ENCODE measurements at places on chromosomes 5 and 9.

DNA sequence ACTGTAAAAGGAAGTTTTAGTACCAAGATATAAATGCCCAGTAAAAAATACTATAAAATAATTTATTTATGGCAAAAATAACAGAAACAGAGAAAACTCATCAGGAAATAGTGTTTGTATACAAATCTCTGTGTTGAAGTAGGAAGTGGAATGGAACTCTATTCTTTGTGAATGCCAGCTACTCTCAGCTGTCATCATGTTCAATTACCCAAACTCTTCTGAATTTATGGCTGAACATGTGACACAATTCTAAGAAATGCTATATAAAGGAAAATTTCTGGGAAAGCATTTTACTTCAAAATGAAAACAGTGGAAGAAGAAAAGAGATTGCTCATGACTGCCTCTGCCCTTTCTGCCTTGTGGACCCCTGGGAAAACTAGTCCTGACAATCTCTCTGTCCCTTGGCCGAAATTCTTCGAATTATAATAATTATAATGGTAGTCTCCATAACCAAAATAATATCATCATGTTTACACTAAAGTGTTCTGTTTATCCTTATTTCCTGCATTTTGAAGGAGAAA lies 522.3 kb upstream of the ST8SIA4 start:
- DNase-seq: no peak

- peak; percentile 69 for DNase-seq
These were observed 151.2 kb downstream of the TTC39B start for GRCh38 chr9:15155826-15156225.

DNA sequence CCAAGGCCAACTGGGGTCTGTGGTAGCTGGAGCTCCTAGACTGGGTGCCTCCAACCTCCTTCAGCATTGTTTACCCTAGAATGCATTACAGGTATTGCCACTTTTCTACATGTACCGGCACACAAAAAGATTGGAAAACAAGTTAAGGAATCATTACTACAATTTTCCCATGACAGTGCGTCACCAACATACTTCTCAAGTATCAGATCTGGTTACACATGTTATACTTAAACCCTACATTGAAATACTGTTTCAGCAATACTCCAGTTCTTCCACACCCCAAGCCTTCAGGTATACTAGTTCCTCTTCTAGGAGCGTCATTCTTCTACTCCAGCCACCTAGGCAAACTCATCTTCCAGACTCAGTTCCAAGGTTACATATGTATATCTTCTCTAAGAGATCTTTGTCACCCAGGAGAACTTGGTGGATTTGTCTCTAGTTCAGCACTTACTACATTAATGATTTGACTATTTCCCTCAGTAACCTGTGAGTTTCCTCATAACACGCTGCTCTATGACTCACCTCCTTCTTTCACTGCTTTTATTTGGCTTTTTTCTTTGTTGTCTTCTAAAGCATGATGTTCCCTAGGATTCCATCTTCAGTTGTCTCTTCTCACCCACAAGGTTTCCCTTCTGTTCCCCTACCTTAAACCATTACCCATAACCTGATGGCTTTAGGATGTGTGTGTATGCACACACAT lies 217.0 kb downstream of the AP3B1 start:
- DNase-seq: no peak

GRCh38 chr5:10699281-10699874 lies 61.7 kb downstream of the DAP start:
- DNase-seq: no peak

GRCh38 chr5:418162-419121 lies 24.5 kb upstream of the EXOC3 start:
- DNase-seq: no peak

- DNase-seq: peak; percentile 41
These were observed 46.0 kb downstream of the MYO10 start for GRCh38 chr5:16889972-16890519.

- DNase-seq: no peak
These were observed 236.2 kb upstream of the ADAMTSL1 start for GRCh38 chr9:18237776-18238175.

DNA sequence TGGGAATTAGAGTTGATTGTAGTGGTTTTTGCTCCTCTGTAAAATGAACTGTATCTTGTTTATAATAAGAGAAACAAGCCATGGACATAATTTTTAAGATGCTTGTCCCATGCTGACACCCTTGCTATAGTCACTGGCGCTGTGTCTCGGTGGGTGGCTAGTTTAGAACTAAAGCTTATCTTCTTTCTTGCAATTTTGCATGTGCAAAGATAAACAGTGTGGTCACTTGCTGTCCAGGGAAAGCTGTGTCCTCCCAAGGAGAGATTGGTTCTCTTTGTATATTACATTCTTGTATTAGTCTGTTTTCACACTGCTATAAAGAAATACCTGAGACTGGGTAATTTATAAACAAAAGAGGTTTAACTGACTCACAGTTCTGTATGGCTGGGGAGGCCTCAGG lies 143.8 kb downstream of the MELK start:
- no peak for DNase-seq

DNA sequence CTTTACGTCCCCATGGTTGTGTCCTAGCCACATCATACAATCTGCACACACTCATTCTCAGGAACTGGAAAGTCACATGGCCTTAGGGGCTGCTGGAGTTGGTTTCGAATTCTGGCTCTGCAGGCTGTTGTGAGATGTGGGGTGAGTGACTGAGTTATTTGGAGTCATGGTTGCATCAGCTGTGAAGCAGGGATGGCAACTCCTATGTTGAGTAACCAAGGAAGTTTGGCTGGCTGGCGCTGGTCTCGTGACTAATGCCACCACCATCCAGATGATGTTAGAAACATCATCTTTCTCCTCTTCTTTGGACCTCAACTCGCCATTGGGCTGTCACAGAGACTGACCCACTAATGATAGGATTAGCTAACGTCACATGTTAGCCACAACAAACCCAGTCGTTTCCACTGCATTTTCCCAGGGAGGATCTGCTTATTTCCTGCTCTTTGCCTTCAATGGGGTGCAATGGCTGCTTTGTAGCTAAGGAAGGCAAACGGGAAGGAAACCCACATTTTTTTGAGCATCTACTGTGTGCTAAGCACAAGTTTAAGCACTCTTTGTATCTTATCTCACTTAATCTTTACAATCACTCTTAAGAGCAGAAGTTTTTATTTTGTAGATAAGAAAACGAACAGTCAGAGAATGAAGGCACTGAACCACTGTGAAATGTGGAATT lies 78.1 kb upstream of the UBTD2 start:
- DNase-seq: no peak

GRCh38 chr9:125549465-125549871 lies 157.5 kb downstream of the MAPKAP1 start:
- no peak for DNase-seq

GRCh38 chr5:80399526-80400239 lies 8.2 kb upstream of the ZFYVE16 start:
- DNase-seq: no peak

DNA sequence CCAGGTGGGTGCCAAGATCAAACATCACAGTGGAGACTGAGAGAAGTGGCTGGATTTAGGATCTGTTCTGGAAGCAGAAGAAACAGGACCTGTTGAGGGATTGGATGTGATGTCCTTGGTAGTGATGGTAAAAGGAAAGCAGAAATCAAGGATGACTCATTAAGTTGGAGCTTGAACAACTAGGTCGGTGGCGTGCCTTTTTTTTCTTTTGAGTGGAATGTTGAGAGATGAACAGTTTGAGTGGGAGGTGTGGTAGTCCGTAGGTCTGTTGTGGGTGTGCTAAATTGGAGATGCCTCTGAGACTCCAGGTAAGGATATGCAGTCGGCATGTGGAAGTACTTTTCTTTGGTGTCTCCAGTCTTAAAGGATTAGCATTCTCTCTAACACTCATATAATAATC lies 92.1 kb upstream of the IL12B start:
- DNase-seq: no peak

- no peak for DNase-seq
These were observed 87.5 kb downstream of the TTLL11 start for GRCh38 chr9:122005597-122005996.

GRCh38 chr9:107875571-107875980 lies 386.0 kb upstream of the KLF4 start:
- DNase-seq: no peak

DNA sequence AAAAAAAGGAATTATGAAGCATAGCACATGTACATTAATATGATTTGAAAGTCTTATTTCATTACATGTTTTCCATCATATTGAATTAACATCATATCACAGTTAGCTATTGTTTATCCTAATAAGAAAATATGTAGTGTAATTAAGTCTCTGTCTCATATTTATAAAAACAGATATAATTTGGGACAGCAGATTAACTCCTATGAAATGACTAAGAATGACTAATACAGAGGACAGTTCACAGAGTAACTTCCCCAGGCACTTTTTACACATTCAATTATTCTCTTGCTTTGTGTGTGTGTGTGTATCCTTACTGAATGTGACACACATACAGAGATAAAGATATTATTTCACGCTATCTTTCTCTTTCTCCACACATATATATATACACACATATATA lies 2400.9 kb upstream of the C9orf72 start:
- no peak for DNase-seq

DNA sequence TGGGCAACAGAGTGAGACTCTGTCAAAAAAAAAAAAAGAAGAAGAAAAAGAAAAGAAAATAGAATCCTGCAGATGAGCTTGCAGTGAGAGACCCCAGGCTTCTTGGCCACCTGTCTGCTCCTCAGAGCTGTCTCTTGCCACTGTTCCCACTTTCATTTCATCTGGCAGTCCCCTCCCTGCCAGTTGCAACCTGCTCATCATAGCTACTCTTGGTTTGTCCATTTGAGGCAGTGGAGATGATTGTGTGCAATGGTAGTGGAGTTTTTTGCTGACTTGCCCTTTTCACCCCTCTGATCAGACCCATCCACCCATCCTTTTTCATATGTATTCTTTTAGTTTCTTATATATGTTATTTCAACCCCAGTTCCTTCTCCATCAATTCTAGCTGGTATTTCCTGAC lies 28.7 kb downstream of the ANKRD33B start:
- DNase-seq: no peak

- no peak for DNase-seq
These were observed 104.0 kb downstream of the PLCXD3 start for GRCh38 chr5:41406424-41406823.

- no peak for DNase-seq
These were observed 61.4 kb downstream of the FBXW11 start for GRCh38 chr5:171945066-171945465.

DNA sequence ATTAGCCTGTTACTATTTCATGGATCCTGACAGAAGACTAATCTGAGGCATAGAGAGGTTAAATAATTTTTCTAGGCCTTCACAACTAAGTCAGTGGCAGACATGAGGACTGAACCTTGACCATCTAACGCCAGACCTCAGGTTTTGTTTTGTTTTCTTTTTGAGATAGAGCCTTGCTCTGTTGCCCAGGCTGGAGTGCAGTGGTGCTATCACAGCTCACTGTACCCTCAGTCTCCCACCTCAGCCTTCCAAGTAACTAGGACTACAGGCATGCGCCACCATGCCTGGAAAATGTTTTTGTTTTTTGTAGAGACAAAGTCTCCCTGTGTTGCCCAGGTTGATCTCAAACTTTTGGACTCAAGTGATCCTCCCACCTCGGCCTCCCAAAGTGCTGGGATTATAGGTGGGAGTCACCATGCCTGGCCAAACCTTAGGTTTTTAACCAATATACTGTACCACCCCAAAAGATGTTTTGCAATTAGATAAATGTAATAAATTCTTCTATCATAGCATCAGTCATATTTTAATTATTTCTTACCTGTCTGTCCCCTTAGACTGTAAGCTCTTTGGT lies 35.4 kb downstream of the ERCC6L2 start:
- DNase-seq: no peak

- no peak for DNase-seq
These were observed 194.1 kb downstream of the MCTP1 start for GRCh38 chr5:95090774-95091173.

DNA sequence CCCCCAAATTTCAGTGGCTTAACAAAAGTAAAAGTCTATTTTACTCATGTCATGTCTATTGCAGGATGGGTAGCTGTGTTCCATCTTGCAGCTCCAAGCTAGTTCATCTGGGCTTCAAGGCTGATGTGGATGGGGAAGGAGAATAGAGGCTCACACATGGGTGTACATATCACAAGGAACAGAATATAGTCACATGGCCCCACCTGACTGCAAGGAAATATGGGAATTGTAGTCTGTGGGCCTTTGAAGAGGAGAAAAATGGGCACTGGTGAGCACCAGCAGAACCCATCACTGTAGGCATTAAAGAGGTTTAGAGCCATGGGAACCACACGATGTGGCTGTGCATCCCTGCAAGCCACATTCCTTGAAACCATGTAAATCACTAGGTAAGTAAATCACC lies 17.9 kb upstream of the TRIO start:
- DNase-seq: no peak

GRCh38 chr5:178677429-178677828 lies 50.6 kb upstream of the CLK4 start:
- DNase-seq: no peak

GRCh38 chr5:75963554-75963953 lies 119.6 kb upstream of the SV2C start:
- no peak for DNase-seq

GRCh38 chr5:72834924-72835323 lies 18.5 kb downstream of the TNPO1 start:
- DNase-seq: no peak

GRCh38 chr9:129608561-129609481 lies 12.1 kb downstream of the C9orf50 start:
- DNase-seq: no peak

DNA sequence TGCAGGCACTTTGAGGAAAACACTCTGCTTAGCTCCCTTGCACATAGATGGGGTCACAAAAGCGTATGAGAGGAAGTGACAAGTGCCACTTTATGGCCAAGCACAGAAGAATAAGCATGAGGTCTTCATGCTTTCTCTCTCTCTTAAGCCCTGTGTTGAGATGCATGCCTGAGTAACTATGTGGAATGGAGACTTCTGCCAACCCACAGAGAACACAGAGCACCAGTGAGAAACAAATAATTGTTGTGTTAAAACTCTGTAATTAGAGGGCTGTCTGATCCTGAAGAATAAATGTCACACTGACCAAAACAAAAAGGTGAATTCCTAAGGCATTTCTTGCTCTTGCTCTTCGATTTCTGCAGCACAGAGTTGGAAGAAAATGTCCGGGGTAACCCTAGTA lies 488.5 kb downstream of the CTNND2 start:
- DNase-seq: no peak

DNA sequence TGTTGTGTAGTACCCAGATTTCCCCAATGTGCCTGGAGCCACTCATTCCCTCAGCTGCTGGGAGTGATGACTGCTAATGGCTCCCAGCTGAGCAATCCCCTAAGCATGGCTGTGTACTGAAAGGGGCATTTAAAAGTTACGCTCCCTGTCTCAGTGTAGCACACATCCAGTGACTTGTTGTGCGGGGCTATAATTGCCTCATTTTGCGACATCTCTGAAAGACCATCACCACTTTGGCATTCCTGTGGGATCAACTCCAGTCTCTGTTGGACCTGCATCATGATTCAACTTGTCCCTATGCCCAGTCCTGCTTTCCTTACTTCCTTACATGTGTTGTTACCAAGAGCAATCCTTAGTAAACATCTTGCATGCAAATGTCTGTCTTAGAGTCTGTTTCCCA lies 201.2 kb upstream of the MPDZ start:
- DNase-seq: no peak

All from renal cortex interstitium (tissue), 15 donors.